ENCODE measurements at places on chromosomes 5 and 9.

GRCh38 chr5:14531668-14532067 is 49.9 kb upstream of the OTULINL start:
- no peak for DNase-seq

- DNase-seq: peak; percentile 31
Observed at GRCh38 chr9:124257844-124258606, at the start of gene NEK6. Gene NEK6 (plus strand): TSS chr9:124257949. CDS start chr9:124301965, 44,016 bp downstream.

- DNase-seq: peak; percentile 26
Observed at GRCh38 chr5:54249210-54250028, 61.0 kb downstream of the ARL15 start.

GRCh38 chr5:93532370-93532769 is 48.6 kb downstream of the NR2F1-AS1 start:
- DNase-seq: no peak

DNA sequence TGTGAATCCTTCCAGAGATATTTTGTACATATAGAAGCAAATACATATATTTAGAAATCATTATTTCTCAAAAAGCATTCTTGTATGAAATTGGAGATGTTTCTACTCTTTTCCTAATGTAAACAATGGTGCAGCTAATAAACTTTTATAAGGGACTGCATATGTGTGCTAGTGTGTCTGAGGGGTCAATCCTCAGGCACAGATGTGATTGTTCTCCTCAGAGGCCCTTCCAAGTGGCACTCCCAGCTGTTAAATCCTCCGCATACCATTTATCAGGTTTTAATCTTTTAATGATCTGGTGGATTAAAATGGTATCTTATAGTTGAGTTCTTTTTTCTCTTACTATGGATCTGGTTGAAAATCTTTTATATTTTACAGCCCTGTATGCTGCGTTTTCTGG is 5.6 kb upstream of the OMD start:
- no peak for DNase-seq

- DNase-seq: peak; percentile 52
Observed at GRCh38 chr9:86948074-86948929, 996 bp upstream of the GAS1 start.

GRCh38 chr9:109098171-109098959 is 21.4 kb downstream of the TMEM245 start:
- peak; percentile 32 for DNase-seq

DNA sequence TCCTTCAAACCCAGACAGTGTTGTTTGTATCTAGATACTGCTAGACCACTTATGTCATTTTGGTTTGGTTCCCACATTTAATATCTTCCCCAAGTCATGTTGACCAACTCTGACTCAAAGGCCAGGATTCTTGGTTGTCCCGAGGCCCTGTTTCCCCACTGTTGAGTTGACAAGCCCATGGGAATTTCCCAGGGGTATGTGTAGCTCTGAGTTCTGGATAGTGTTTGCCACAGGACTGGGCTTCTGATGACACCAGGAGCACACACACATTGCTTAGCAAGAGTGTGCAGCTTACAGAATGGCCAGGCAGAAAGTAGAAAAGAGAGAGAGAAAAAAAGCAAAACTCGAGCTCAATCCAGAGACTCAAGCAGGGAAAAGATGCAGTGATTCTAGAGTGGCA is 214.4 kb downstream of the NXNL2 start:
- no peak for DNase-seq

GRCh38 chr9:116953271-116953670 is 266.2 kb downstream of the TRIM32 start:
- DNase-seq: no peak

DNA sequence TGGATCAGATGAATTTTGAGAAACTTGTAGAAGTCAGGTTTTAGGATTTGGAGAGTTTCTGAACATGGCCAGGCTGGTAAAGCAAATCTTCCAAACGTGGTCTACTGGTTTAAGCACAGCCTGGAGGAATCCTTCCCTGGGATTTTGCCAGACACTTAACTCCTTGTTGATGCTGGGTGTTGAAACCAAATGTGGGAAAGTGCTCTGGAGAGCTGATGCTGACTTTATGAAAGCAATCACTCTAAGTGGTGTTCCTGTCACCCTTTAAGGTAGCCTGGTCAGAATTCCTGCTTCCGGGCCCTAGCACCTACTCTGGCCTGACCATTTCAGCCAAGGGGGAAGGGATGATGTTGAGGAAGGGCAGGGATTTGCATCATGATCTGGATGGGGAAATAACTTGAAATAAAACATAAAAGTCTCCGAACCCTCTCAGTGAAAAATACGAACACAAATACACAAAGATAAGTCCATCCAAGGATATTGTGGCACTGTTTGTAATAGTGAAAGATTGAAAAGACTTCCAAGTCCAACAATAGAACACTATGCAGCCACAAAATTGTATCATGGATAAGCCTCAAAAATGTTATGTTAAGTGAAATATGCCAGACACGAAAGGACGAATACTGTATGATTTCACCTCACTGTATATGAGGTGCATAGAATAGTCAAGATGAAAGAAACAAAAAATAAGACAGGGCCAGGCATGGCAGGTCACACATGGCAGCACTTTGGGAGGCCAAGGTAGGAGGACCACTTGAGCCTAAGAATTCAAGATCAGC is 57.7 kb downstream of the PDE6A start:
- no peak for DNase-seq

- no peak for DNase-seq
Observed at GRCh38 chr9:96661711-96662110, 6.6 kb upstream of the PRXL2C start.

DNA sequence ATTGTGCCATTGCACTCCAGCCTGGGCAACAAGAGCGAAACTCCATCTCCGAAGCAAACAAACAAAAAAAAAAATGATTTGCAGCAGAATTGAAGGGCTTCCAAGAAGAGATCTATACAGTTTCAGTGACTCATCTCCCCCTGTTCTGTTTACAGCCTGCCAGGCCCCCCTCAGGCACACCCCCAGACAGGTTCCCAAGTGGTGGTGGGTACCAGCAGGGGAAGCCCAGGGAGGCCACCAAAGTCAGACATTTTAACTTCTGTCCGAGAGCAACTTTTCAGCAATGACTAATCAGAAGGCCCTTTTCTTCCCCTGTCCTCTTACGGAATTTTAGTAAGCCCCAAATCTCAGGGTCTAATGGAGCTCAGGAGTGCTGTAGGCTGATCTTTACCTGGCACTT is 98.7 kb downstream of the PAX5 start:
- DNase-seq: no peak

GRCh38 chr5:65821966-65822365 is 100.0 kb downstream of the NLN start:
- DNase-seq: no peak

DNA sequence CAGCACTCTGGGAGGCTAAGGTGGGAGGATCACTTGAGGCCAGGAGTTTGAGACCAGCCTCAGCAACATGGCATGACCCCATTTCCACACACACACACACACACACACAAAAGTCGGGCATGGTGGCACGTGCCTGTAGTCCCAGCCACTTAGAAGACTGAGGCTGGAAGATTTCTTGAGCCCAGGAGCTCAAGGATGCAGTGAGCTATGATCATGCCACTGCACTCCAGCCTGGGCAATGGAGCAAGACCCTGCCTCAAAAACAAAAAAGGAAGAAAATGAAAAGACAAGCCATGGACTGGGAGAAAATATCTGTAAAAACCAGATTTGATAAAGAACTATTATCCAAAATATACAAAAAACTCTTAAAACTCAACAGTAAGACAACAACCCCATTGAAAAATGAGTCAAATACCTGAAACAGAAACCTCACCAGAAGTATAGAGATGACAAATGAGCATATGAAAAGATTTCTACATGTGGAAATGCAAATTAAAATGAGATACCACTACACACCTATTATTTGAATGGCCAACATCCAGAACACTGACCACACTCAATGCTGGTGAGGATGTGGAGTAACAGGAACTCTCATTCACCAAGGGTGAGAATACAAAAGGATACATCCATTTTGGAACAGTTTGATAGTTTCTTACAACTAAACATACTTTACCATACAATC is 24.7 kb downstream of the DNAJA1 start:
- no peak for DNase-seq

GRCh38 chr5:154755361-154756008 is at the start of gene LARP1:
Gene LARP1 (plus strand): TSS chr5:154755377. CDS start chr5:154755758, 381 bp downstream.
- DNase-seq: peak; percentile 41

DNA sequence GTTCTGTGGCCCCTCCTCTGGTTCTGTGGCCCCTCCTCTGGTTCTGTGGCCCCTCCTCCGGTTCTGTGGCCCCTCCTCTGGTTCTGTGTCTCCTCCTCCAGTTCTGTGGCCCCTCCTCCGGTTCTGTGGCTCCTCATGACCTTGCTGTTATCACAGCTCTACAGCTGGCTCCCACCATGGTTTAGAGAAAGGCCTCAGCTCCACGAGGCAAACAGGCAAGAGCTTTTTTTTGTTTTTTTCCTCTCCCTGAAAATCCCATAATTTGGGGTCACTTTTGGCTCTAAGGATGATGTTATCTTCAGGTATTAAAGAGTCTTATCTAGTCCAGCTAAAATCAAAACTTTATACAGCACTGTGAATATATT is 31.8 kb downstream of the C5orf15 start:
- no peak for DNase-seq

DNA sequence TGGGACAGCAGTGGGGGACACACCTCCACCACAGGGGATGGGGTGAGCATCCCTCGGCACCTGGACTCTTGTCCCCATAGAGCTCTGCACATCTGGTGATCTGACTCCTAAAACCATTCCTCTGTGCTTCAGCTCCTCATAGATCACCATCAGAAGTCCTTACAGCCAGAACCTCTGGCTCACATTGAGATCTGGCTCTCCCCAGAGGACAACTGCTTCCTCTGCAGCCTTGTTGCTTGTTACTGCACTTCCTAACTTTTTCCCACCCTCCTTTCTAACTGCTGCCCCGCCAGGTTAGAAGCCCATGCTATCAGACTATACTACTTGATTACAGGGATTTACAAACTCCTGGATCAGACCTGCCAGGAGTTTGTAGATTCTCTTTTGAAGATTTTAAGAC is 64.5 kb downstream of the ARSB start:
- DNase-seq: no peak

GRCh38 chr5:39713250-39713916 is 288.6 kb upstream of the DAB2 start:
- DNase-seq: no peak

- peak; percentile 43 for DNase-seq
Observed at GRCh38 chr5:44860267-44860666, 51.5 kb downstream of the MRPS30 start.

DNA sequence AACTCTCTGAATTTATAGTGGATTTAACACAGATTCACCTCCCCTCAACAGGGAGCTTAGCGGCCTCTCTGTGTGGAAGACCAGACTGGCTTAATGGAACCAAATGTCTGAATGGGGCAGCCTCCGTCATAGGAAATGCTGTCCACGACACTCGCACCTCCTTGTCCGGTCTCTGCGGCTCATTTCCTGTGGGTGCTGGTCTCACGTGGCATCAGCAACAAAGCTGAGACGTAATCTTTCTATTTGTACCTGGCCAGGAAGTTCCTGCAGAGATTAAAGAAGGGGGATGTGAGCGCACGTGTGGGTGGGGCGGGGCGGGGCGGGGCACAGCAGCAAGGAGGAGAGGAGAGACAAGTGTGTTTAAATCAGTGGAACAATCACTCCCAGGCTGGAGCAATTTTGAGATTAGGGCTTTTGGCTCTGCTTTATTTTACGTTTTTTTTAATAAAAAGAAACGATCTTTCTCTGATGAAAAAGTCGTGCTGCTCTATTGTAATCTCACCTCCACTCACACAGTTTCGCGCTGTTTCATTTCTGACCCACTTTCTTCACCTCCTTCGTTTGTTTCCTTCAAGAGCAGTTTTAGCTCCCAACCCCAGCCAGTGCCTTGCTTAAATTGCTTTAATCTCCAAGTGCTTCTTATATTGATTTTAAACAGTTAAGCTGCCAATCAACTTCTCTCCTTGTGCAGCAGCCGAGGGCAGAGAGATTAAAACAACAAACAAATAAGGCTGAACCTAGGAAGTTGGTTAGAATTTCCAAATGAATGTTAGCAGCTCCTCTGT is 132.2 kb upstream of the ASTN2 start:
- DNase-seq: peak; percentile 86

- no peak for DNase-seq
Observed at GRCh38 chr5:29568028-29568427, 1625.5 kb upstream of the CDH6 start.

- DNase-seq: no peak
Observed at GRCh38 chr9:88813638-88814209, 177.5 kb upstream of the S1PR3 start.

GRCh38 chr5:1516615-1517601 is 6.9 kb downstream of the LPCAT1 start:
- DNase-seq: peak; percentile 10

GRCh38 chr5:83071286-83072051 is 5.7 kb downstream of the TMEM167A start:
- DNase-seq: no peak

DNA sequence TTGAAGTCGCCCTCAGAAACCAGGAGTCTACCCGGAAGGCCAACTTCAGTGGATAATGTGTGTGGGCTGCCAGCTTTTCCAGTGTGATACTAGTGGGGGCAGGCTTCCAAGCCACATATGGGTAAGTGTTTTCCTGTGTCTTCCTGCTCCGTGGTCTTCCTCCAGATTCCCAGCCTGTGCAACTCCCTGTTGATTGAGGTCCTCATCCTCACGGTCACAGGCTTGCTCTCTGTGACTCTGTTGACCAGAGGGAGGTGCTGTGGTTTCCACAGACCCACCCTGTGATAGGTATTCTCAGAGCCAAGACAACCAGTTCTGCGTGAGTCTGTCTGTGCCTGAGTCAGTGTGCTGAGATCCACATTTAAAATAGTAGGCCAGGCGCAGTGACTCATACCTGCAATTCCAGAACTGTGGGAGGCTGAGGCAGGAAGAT is 388.0 kb upstream of the IRX2 start:
- DNase-seq: no peak

- no peak for DNase-seq
Observed at GRCh38 chr5:98905857-98906688, 22.7 kb downstream of the CHD1 start.

- no peak for DNase-seq
Observed at GRCh38 chr5:126106029-126106428, 317.2 kb upstream of the GRAMD2B start.

DNA sequence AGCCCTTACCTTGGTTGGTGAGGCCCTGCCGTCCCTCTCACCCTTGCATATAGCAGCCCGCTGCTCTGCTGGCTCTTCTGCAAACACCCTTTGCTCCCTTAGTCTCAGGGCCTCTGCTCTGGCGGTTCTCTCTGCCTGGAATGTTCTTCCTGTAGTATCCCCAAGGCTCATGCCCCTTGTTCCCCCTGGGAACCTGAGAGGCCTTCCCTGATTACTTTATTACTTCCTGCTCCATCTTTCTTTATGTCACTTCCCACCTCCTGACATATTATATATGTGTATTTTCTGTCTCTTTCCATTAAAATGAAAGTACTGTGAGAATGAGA is 73.9 kb upstream of the SPRY4 start:
- DNase-seq: no peak

- no peak for DNase-seq
Observed at GRCh38 chr5:62483556-62483955, 71.0 kb downstream of the IPO11 start.

- DNase-seq: no peak
Observed at GRCh38 chr9:94127806-94128205, 43.5 kb downstream of the PTPDC1 start.

GRCh38 chr5:135441350-135441831 is 5.8 kb downstream of the DCANP1 start:
- DNase-seq: peak; percentile 2

GRCh38 chr9:2466703-2467102 is 154.9 kb upstream of the VLDLR start:
- DNase-seq: no peak
